ENCODE measurements at places on chromosomes 12 and 14.

GRCh38 chr14:75200451-75200850 lies 24.0 kb upstream of the TMED10 start:
- DNase-seq, result peak; percentile 71

DNA sequence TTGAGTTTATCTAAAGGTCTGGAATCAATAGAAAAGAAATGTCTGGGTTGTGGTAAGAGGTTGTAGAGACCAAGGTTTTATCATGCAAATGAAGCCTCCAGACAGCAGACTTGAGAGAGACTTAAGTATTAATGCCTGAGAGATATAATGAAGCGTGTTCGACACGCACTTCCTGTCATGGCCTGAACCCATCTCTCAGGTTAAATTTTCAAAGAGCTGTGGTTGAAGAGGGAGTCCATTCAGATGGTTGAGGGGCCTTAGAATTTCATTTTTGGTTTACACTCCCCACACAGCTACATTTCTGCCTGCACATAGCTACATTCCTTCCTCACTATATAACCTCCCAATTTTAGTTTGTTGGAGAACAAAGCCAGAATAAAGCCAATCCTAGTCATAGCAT lies 10.1 kb upstream of the CLEC12A start:
- no peak for DNase-seq

- DNase-seq, result no peak
Observed at GRCh38 chr14:99146616-99147365, 125.2 kb downstream of the BCL11B start.

GRCh38 chr14:21875791-21876190 lies 202.2 kb upstream of the OR4E1 start:
- DNase-seq, result no peak

- DNase-seq, result no peak
Observed at GRCh38 chr14:29749327-29749726, 178.3 kb downstream of the PRKD1 start.

DNA sequence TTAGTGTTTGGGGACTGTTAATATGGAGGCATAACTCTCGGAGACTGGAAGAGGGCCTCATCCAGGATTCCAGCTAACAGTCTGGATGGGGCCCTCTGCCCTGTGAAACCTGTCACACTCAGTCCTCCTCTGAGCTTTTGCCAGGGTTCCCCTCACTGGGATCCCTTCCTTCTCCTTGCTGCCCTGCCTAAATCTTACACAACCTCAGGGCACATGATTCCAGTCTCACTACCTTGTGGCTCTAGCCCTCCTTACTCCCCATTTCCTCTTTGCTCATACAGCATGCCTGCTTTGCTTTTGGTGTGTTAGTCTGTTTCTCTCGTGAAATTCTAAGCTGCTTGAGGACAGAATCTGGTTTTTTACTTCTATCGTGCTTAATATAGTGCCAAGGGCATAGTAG lies 942 bp upstream of the GSG1 start:
- DNase-seq, result no peak

DNA sequence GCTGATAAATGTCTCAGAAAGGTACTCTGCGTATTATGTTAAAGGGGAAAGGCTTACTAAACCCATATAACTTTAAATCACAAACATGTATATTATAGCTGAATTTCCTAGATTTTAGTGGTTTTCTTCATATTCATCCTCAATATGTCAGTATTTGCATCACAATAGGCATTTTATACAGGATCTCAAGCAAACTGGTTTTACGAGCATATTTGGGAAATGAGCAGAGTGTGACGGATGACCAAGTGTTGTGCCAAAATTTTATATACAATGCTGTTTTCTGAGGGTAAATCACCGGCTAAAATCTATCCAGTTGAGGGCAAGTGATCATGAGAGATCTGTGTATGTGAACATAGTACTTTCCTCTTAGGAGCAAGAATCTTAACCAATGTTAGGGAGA lies 8.4 kb downstream of the CPM start:
- no peak for DNase-seq

GRCh38 chr12:6460751-6461371 lies 9.0 kb downstream of the TAPBPL start:
- no peak for DNase-seq

- no peak for DNase-seq
Observed at GRCh38 chr14:93032421-93032936, 83.2 kb downstream of the ITPK1 start.

DNA sequence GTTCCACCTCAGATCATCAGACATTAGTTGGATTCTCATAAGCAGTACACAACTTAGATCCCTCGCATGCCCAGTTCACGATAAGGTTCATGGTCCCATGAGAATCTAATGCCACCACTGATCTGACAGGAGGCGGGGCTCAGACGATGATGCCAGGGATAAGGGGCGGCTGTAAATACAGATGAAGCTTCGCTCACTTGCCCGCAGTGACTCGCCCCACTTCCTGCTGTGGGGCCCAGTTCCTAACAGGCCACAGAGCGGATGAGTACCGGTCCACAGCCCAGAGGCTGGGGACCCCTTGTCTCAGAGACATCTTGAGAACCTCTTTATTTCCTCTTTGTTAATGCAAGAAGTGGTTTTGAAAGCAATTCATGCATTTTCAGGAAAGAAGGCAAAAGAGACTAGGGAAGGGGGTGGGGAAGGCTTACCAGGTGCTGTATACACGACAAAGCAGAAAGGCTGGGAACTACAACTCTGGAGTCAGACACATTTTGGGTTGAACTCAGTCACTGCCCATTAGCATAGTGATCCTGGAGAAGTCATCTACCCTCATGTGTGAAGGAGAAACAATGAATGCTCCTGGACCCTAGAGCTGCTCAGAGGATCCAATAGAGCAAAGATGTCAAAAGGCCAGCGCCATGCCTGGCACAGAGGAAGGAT lies 68.7 kb downstream of the EID3 start:
- no peak for DNase-seq

GRCh38 chr12:4439736-4440135 lies 5.9 kb downstream of the FGF6 start:
- no peak for DNase-seq

DNA sequence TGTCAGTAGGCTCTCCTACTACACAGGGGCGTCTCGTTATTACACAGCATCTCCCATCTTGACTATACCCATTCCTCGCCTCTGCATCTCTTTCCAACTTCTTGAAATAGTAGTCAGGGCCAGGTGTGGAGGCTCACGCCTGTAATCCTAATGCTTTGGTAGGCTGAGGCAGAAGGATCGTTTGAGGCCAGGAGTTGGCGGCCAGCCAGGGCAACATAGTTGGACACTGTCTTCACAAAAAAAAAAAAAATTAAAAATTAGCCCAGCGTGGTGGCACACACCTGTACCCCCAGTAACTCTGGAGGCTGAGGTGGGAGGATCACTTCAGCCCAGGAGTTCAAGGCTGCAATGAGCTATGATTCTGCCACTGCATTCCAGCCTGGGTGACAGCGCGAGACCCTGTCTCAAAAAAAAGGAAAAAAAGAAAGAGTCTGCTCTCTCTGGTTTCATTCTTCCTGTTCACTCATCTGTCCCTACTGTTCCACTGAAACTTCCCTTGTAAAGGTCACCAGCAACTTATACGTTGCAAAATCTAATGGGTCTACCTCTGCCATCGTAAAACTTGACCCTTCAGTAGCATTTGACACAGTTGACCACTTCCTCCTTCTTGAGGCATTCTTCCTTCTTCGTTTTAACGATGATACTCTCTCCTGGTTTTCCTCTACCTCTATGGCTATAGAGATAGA lies 41.0 kb upstream of the PTGR2 start:
- DNase-seq, result no peak

DNA sequence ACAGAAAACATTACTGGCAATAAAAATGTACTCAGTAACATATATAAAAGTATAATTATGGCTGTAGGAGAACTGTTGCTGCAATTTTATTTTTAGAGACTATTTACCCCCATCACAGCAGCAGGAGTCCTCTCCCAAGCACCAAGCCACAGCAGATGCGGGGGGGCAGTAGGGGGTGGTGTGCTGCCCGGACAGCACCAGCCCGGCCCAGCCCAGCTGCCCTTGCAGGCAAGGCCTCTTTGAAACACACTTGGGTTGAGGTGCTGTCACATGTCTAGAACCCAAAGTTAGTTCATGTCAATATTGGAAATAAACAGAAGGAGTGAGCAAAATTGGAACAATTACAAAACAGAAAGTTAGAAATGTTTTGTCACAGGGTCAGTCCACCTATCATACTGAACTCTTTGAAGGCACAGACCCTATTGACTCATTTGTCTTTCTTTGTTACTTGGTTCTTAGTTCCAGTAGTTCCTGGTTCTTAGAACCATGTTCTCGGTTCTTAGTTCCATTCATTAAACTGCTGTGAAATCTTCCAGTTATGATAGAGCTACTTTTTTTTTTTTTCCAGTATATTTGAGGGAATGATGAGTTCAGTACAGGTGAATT lies 22.7 kb downstream of the CCNK start:
- DNase-seq, result peak; percentile 36

Data from upper lobe of right lung (tissue), 1 donor.